ENCODE measurements at places on chromosomes 5 and 9. TPM values are rescaled to one million over a fixed set of nuclear protein-coding genes. Genes with fewer than 3 reads are reported as not detected.

DNA sequence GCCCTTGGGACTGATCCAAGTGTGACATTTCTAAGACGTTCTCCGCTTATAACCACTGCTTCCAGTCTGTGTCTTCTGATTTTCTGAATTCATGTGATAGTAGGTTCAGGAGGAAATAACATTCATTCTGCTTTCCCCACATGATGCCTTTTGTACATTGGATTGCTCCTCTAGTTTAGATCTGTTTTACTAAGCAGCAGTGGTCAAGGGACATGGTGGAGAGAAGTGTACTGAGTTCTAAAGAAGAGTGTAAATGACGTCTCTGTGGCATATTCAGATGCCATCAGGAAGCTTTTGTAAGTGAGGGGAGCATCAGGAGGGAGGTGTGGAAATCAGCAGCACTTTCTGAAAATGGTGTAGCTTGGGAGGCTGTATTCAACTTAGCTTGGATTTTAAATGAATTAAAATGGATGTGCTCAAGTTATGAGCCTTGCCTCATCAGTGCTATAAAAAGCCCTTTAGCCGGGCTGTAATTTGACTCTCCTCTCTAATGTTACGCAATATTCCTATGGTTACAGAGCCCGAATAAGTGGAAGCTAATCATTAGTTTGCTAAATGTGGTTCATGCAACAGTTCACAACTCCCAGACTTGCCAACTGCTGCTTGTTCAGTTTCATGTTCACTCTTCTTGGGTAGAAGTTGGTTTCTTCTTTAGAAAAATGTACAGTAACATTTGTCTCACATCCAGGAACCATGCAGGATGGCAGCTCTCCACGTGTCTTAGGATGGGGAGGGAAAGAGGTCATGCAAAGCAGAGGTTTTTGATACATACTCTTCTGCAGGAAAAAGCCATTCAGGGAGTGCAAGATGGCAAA lies 281.3 kb downstream of the ARHGAP26 start:
- DNase-seq, result no peak

DNA sequence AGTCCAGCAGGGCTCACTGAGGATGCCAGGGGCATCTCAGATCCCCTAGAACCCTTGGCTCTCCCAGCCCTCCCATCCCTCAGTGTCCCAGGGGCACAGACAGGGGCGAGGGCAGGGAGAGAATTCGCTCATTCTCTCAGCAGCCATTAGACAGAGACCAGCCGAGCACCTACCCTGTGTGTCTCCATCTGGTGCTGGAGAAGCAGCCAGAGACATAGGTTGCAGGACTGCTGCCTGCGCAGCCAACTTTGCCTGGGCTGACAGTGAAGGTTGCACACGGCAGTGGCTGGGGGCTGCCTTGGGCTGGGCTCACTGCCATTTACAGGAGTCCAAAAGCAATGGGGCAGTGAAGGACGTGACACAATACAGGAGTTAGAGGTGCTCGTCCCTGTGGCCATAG lies 60.9 kb downstream of the OLFM1 start:
- no peak for DNase-seq

DNA sequence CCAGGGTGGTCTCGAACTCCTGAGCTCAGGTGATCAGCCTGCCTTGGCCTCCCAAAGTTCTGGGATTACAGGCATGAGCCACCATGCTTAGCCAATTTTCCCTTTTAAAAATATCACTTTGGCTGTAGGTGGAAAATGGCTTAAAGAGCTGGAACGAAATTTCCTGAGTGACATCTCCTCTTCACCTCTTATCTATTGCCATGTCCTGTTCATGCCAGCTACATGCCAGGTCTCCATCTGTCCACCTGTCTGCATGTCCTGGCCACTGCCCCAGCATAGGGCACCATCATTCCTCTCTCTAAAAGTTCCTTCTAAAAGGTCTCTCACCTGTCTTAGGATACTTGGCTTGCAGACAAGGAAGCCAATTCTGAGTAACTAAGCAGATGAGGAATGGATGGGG lies 2.8 kb upstream of the GRK6 start:
- DNase-seq, result no peak

Gene CD14
- 0.62 TPM for total RNA-seq

Gene PCDHGB4
- 0.18 TPM for total RNA-seq

Gene GSN
- total RNA-seq, result 1.5 TPM

Gene GCNT4
- total RNA-seq, result 0.67 TPM

Gene ZBED3
- 0.49 TPM for total RNA-seq

GRCh38 chr5:147567917-147568598 lies 58.2 kb upstream of the DPYSL3 start:
- DNase-seq, result no peak

DNA sequence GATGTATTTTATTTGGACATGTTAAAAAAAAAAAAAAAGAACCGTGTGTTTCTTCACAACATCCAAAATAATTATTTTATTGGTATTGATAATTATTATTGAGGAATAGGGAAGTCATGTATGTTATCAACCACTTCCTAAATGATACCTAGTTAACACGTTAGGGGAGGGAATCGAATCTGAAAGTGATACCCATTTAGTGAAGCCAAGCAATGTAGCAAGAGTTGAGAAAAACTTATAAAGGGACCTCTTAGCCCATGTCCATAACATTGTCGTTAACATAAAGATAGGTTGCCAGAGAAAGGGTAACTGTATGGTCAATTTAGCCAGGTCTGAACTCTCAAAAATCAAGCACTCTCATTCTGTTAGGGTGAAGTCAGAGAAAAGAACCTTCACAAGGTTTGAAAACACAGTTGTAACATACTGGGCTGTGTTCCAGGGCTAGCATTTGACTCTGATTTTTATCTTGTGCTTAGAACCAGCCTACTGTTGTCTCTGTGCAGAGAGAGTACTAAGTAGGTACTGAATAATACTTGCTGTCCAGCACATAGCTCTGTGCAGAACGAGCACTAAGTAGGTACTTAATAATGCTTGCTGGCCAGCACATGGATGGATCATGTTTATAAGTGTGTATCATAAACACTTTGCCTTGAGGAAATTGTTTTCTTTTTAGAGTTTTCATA lies 60.4 kb downstream of the GHR start:
- DNase-seq, result no peak

GRCh38 chr5:172594867-172595466 lies 46.1 kb upstream of the NEURL1B start:
- DNase-seq, result no peak
